HCEC 1CT (cell line): ENCODE measurements at places on chromosomes 12 and 14.

DNA sequence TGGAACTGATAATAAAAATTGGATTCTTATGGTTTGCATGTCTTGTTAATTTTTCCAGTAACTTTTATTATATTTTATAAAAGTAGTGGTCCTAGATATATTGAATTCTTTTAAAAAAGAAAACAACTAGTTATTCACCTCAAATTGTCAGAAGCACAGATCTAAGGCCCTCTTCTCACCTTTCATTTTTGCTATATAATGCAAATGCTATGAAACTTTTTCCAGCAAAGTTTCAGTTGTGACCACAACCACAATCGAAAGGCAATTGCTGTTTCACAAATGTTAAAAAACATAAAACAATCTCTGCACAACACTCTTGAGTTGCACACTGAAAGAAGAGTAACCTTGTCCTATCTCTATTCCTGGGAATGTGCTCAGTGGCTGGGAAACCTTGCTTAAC is 479.8 kb upstream of the FLRT2 start:
- no peak for DNase-seq

DNA sequence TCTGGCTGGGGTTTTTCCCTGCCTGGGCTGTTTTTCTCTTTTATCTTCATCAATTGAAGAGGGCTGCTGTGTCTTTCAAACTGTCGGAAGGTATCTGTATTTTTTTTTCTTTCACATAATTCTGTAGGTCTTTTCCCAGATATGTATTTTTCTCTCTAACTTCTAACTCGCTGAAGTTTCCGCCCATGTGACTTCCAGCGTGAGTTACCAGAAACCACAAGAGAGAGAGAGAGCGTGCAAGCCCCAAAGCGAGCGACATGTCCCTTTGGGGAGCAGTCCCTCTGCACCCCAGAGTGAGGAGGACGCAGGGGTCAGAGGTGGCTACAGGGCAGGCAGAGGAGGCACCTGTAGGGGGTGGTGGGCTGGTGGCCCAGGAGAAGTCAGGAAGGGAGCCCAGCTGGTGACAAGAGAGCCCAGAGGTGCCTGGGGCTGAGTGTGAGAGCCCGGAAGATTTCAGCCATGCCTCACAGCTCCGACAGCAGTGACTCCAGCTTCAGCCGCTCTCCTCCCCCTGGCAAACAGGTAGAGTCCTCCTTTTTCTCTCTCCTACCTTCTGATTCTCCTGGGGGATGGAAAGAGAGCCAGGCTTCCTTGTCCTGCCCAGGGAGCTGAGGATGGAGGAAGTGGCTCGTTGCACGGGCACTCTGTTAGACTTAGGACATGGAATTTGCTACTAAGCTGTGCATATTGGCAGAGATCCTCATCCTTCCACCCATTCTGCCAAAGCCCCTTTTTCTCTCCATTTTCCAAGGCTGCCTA is at the start of gene BATF:
Gene BATF (plus strand): TSS at position 246 of the 759 bp plus-strand sequence. CDS start 214 bp downstream, at position 460.
- DNase-seq: no peak

- DNase-seq: no peak
Observed at GRCh38 chr14:53620890-53621289, 335.7 kb downstream of the BMP4 start.

- no peak for DNase-seq
Observed at GRCh38 chr14:73752297-73752992, 38.3 kb upstream of the PNMA1 start.

- DNase-seq: no peak
Observed at GRCh38 chr12:46515829-46516228, 143.3 kb upstream of the SLC38A2 start.
